Mesothelial cell of epicardium (in vitro differentiated cells): ENCODE measurements at places on chromosomes 5 and 9.
A peak's percentile ranks its signal among the peaks of the same experiment; 100 is the strongest.

DNA sequence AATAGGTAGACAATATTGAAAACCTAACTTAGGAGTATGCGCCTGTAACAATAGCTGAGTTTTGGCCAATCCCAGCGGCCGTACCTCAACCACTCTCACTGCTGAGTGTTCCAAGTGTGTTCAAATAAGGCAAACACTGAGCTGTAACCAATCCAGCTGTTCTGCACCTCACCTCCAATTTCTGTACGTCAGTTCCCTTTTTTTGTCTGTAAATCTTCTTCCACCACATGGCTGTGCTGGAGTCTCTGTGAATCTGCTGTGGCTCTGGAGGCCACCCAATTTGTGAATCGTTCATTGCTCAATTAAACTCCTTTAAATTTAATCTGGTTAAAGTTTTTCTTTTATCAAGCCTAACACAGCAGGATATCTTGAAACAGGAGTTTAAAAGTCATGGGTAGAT is 116.3 kb downstream of the SLC28A3 start:
- DNase-seq = no peak

DNA sequence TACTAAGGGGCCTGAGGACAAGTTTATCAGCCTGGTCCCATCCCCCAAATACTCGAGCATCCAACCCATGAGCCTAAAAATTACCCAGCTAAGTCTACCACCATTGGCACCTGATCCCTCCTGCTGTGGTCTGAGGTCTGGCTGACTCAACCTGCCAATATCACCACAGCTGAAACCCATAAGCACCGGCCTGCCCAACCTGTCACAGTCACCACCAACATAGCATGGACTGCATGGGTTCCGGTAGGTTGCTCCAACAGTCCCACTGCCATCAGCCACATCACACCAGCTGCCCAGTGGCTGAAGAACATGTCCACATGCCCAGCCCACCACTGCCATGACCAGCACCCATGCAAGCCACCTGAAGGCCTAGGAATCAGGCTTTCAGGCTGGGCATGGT is 495.0 kb downstream of the PRELID2 start:
- DNase-seq = no peak

- DNase-seq = no peak
Measured at GRCh38 chr5:68193481-68194036, 22.0 kb upstream of the PIK3R1 start.

DNA sequence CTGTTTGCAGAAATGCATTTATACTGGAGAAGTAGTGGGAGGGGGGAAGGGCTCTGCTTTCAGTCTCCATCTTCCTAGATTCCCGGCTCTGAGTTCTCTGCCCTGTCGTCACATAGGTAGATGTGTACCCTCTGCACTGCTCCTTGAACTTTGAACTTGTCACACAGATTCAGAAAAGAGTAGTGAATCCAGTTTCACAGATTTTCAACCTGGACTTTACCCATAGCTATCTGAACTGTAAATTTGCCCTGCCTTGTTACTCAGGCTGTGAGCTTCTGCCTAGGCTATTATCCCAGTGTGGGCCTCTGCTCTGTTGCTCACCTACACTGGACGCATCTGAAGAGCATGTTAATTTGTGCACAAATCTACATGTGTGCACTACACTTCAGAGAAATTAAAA is 12.8 kb upstream of the C9orf152 start:
- DNase-seq = no peak

GRCh38 chr5:135605221-135605620 is 26.4 kb upstream of the CXCL14 start:
- no peak for DNase-seq

DNA sequence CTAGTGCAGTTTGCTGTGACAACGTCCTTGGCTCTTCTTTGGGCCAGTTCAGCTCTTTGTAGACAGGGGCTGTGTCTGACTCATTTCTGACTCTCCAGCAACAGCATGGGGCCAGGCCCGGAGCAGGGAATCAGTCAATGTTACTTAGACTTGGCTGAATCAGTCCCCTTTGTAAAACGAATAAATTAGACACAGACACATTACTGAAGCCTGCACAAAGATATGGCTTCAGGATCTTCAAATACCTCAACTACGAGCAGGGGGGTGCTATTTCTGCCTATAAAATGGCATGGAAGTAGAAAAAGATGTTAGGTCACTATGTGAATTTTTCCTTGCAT is 204.7 kb downstream of the TTLL11 start:
- no peak for DNase-seq

DNA sequence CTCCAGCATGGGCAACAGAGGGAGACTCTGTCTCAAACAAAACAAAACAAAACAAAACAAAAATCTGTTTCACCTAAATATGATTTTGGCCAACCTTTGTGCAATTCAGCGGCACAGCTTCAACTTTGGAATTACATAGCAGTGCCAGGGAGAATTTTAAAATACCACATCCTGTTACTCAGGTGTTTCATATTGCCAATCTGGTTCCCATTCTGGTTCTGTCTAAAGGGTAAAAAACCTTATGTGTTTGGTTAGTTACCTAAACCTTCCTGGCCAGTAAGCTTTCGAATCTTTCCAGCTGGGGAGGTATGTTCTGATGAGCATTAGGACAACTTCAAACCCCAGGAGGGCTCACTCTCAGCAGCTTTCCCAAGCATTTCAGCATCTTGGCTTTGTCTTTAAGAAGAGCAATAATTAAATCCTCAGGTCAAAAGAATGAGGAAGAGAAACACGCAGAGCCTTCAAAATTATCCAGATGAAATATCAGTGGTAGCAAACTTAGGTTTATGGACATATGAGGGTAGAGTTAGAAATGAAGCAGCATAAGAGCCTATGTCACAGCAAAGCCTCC is 2.7 kb downstream of the DAB2 start:
- no peak for DNase-seq

GRCh38 chr5:122101636-122102285 is 23.7 kb upstream of the LOX start:
- no peak for DNase-seq

DNA sequence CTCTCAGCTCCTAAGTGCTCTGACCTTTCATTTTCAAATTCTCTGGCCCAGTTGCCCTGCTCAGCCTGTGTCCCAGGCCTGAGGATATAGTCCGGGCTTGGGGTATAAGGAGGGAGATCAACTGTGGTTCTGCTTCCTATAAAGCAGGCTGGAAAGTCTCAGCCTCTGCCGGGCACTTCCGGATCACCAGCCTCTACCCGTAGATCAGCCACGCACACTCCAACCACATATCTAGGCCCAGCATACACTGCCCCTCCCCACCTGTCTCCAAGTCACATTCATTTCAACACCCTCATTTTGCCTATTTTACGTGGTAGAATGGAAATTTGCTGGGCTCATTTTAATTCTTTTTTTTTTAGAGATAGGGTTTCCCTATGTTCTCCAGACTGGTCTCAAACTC is 3.1 kb downstream of the ZER1 start:
- DNase-seq = no peak

GRCh38 chr5:41735213-41735612 is 135.0 kb downstream of the OXCT1 start:
- no peak for DNase-seq

- DNase-seq = no peak
Measured at GRCh38 chr5:175520873-175521272, 42.5 kb downstream of the SFXN1 start.

- peak; percentile 39 for DNase-seq
Measured at GRCh38 chr9:118170032-118170955, 466.1 kb downstream of the TLR4 start.

- DNase-seq = no peak
Measured at GRCh38 chr5:178090856-178091255, 22.5 kb upstream of the N4BP3 start.

DNA sequence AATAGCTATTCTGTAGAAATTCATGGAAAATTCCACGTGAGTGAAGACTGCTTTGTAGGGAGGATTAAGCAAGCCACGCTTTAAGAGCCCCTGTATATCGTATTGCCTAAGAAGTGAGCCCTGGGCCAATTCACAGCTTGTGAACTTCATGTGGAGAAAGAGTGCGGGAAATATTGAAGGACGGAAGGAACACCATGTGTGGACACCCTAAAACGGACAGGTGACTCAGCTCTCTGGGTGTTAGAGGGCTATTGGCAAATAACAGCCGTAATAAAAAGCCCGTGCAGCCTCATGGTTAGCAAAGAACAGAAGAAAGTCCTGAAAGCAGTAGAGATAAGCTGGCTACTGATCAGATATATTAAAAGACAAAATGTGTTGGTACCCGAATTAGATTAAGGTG is 26.4 kb downstream of the ZNF366 start:
- no peak for DNase-seq

- no peak for DNase-seq
Measured at GRCh38 chr5:91072881-91073280, 310.2 kb downstream of the ARRDC3 start.

- no peak for DNase-seq
Measured at GRCh38 chr5:147906326-147907095, at the start of gene C5orf46. C5orf46 (minus strand) TSS chr5:147906538; CDS start chr5:147906501, 37 bp downstream.

GRCh38 chr5:119373449-119373858 is 17.6 kb downstream of the TNFAIP8 start:
- no peak for DNase-seq

DNA sequence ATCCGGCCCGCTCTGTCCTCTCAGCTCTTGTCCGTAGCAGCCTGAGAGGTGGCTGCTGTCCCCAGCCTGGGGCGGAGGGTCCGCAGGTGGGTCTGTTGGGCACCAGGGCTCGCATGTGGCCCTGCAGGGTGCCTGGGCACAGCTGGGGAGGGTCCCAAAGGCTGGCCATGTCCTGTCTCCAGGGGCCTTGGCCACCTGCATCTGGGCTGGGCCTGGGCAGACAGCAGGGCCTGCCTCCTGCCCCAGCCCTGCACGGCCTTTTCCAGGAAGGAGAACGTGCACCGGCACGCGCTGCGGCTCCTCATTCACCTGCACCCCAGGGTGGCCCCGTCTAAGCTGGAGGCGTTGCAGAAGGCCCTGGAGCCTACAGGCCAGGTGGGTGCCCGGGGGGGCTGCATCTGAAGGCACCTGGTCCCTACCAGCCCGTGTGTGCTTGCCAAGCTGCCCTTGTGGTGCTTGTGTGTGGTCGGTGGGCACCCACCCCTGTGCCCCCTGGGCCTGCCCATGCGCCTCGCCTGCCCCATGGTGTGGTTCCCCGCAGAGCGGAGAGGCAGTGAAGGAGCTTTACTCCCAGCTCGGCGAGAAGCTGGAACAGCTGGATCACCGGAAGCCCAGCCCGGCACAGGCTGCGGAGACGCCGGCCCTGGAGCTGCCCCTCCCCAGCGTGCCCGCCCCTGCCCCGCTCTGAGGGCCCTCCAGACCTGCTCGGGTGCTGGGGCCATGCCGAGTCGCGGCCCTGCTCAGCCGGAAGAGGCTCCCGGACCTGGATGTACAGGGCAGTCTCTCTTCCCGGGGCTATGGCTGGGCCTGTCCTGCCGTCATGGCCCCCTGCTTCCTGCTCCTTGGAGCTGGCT is 5.1 kb upstream of the TOR4A start:
- no peak for DNase-seq

DNA sequence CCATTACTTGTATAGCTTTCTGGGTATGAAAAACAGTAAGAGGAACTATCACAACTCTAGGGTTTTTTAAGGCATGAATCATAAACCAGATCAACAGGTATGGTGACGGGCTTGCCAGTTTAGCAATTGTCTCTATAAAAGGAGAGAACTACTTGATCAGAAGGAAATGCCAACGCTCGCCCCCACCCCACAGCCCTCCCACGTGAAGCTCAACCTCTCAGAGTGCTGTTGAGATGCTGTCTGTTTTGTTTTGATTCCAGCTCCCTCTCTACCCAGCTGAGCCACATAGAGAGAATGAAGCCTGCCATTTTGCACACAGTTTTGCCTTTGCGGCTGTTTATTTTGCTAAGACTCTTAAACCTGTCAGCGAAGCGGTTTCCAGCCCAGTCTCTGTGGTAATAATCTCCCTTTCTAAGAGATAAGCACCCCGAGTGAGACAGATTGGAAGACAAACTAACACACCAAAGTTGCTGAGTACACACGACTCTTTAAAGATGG is 257.9 kb upstream of the ANKRD55 start:
- no peak for DNase-seq
